T1000 (cell line): ENCODE measurements at places on chromosomes 16 and 17.

DNA sequence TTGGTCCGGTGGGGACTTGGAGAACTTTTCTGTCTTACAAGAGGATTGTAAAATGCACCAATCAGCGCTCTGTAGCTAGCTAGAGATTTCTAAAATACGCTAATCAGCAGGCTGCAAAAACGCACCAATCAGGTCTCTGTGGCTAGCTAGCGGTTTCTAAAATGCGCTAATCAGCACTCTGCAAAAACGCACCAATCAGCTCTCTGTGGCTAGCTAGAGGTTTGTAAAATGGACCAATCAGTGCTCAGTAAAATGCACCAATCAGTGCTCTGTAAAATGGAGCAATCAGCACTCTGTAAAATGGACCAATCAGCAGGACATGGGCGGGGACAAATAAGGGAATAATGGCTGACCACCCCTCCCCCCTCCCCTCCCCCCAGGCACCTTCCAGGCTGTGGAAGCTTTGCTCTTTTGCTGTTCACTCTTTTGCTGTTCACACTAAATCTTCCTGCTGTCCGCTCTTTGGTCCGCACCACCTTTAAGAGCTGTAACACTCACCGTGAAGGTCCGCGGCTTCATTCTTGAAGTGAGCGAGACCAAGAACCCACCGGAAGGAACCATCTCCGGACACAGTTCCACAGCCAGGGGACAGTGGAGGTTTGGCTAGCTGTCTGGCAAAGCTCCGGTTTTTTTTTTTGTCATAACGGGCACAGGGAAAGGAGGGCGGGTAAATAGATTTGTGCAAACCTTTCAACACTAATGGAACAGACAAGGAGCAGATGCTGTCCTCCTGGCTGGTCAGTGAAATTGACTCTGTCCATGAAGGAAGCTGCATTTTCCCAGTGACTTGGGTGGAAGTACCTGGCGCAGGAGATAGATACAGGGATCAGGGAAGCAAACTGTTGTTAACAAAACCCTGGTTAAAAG is 8.3 kb downstream of the PITPNC1 start:
- no peak for DNase-seq

DNA sequence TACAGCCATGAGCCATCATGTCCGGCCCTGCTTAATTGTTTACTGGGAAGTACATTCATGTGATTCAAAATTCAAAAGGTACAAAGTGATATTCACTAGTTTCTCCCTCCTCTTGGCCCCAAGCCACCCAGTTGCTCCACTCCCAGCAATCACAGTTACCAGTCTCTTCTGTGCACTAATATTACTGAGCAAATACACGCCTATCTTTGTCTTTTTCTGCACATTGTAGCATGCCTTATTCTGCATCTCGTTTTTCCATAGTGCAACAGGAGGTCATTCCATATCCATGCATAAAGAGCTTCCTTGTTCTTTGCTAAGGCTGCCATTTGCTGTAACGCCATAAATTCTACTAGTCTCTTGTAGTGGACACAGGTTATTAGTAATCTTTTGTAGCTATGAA is 2.2 kb upstream of the ALOX15 start:
- no peak for DNase-seq

DNA sequence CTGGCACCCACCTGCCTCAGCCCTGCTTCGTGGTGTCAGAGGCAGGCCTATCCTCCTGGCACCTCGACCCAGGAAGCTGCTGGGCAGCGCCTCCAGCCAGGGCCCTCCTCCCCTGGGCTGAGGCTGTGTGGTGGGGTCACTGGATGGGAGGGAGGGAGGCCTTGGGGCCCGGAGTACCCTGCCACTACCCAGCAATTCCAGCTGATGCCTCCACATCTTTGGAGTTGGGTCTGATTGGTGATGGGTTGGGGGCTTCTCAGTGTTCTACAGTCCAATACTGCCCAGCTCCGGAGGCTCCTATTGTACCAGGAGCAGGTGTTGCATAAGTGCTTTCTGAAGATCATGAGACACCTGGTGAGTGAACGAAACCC is 48.0 kb downstream of the USP22 start:
- no peak for DNase-seq

GRCh38 chr17:43701318-43701743 is 39.6 kb upstream of the MEOX1 start:
- DNase-seq, result no peak

DNA sequence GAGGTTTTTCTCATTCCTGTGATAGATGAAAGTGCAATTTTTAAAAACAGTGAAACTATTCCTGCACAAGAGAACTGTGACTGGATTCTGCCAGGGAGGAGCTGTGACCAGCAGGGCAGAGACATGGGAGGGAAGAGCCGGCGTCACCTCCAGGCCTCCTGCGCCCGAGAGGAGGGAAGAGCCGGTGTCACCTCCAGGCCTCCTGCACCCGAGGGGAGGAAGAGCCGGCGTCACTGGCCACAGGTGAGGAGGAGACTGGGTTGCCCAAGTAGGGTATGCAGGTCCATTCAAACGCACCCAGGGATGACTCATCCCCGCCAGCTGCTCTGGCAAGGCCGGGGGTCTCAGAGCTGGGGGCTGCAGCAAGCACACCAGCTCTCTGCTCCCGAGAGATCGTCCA is 56.7 kb downstream of the METRNL start:
- no peak for DNase-seq

DNA sequence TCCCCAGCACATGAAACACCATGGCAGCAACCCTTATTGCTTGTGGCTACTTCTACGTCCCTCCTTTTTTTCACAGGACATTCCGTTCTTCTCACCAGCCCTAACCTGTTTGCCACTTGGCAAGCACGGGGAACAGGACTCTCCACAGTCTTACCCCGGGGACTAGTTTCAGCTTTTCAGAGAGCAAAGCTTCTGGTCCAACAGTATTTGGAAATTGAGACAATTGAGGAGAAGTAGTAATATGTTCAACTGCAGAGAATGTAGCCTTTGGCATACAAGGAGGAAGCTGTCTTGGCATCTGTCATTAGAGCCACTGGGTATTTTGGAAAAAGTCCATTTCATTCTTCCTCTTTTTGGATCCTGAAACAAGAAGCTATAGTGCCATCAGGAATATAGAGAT is 65.7 kb downstream of the MAP2K6 start:
- DNase-seq, result no peak

- no peak for DNase-seq
These were observed 359.9 kb upstream of the XYLT1 start for GRCh38 chr16:17830651-17831050.

GRCh38 chr17:49842846-49843245 is 5.0 kb downstream of the TAC4 start:
- DNase-seq, result no peak

- no peak for DNase-seq
These were observed 106.5 kb downstream of the NCOR1 start for GRCh38 chr17:16108871-16109270.

DNA sequence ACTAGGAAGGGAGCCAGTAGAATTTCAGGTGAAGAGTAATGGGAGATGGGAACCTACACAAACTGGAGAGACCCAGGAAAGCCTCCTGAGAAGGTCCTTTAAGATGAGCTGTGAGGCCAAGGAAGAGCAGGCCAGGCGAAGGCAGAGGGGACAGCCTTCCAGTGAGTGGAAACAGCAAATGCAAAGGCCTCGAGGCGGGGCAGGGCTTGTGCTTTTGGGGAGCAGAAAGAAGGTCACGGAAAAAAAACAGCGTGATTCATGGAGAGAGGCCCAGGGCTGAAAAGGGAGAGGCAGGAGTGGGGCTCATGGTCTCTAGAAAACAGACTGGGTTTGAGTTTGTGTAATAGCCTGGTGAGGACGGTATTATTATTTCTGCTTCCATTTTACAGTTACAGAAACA is 386.5 kb upstream of the ASIC2 start:
- DNase-seq, result no peak

GRCh38 chr17:66301864-66302741 is at the start of gene PRKCA:
TSS of gene PRKCA (plus strand) at chr17:66302613.
- DNase-seq, result peak; percentile 54

- DNase-seq, result no peak
These were observed 3.2 kb downstream of the ARHGAP17 start for GRCh38 chr16:25011891-25012514.

GRCh38 chr17:48591255-48592056 is 1.4 kb upstream of the HOXB3 start:
- no peak for DNase-seq

DNA sequence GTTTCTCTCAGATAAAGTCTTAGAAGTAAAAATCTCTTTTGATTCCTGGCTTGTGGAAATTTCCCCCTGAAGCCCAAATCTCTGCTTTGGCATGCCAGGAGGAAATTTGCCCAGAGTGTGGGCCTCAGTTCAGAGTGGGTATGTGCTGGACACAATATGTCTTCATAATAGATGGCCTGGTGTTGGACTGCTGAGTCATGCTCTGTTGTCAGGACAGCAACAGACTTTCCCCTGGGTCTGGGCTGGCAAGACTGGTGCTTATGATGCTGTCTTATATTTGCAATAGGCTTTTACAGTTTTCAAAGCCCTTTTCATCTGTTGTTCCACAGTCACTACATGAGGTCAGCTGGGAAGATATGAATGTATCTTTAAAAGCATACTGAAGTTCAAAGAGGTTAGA is 57.0 kb downstream of the SHISA9 start:
- no peak for DNase-seq

DNA sequence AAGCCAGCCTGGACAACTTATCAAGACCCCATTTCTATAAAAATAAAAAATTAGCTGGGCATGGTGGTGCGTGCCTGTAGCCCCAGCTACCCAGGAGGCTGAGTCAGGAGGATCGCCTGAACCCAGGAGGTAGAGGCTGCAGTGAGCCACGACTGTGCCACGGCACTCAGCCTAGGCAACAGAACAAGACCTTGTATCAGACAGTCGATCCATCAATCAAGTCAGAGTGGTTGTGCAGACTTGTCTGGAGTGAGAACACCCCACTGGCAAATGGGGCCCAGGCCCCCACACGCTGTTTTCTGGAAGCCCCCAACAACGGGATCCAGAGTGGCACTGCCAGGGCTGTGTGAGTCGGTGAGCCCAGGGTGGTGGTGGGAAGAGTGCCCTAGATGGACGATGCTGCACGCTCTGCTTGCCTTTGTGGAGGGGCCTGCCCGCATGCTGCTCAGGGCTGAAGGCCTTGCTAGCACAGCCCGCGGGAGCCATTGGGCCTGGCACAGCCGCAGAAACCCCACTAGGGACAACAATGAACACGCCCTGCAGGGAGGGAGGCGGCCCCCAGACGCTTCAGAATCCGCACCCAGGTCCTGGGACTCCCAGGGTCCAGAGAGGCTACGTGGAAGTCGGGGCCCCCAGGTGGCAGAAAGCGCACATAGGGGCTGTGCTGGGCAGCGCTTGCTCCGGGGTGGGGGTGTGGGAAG is 80.1 kb upstream of the GNG13 start:
- DNase-seq, result no peak
